ENCODE measurements at places on chromosomes 5 and 9.

DNA sequence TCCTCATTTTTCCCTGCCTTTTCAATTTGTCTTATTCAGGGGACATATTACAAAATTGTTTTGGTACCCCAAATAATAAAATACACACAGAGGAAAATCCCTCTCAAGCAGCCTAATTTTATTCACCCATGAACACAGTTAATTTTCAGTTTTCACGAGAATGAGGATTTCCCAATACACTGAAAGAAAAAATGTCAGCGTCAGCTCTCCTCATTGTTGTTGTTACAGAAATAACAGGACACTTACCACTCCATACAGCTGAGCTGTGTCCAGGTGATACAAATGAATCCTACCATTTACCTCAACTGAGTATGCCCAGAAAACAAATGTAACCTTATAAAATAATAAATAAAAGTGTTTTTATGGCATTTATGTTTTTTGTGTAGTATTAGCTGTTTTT lies 144.6 kb upstream of the PCA3 start:
- no peak for DNase-seq

DNA sequence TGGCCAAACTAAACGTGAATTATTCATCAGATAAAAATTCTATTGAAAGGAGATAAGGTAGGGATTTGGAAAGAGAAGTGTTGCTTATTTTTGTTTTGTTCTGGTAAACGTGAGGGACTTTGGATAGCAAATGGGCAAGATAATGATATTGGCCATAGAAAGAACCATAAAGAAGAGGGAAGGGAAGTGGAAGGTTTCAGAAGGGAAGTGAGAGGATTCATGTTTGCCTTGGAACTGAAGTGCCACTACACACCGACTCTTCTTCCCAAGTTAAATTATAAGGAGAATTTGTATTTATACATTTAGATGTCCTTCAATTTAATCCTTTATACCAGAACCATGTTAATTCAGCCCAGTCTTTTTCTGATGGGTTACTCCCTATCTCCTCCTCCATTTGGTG lies 42.1 kb upstream of the TAF11L2 start:
- DNase-seq, result no peak

DNA sequence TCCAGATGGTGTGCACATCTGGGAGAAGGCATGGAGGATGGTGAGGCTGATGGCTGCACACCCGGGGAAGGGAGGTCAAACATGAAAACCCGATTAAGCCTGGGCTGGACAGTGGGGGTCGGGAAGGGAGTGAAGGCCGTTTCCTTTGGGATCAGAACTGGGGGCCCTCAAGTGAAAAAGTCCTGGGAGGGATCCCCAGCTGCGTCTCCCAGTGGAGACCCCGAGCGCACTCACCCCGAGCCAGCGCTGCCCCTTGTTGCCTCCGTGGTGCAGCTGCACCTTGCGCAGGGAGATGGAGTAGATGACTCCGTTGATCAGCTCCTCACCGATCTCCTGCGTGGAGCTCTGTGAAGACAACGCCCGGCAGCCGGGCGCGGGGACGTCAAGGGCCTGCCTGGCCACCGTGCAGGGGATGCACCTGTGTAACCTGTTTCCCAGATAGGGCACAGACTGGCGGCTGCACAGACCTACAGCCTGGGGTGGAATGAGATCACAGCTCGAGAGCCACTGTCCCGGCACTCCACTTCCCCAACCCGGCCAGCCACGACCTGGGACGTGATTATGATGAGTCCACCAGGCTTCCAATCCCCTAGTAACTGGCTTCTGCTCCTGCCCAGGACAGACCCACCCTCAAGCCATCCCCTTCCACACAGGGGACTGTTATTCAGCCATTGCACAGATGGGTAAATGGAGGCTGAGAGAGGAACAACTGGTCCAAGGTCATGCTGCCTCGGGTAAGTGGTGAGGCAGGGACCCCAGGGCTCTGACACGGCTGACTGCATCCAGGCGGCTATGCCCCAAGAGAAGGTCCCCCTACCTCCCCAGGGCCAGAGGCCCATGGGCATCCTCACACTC lies 9.0 kb downstream of the RALGDS start:
- no peak for DNase-seq

DNA sequence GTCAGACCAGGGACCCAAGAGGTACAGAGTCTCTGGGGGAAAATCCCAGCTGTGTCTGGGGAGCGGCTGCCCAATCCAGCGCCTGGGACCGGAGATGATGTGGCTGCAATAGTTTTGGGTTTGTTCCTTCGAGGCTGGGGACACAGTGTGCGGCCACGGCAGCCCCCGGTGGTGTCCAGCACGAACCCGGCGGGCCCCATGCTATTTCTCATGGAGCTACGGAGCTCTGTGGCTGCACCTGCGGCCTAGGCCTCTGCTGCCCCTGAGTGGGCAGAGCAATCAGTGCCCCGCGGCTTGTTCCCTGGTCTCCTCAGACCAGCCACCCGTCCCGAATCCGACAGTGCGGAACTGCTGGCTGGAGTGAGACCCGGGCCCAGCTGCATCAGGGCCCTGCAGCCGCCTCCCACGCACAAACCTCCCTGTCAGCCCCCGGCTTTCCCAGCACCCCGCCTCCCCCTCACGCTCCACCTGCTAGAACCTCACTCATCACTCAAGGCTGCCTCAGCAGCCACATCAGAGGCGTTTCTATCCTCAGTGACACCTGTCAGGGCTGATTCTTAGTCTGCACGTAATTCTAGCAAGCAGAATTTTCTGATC lies 29.0 kb downstream of the SARDH start:
- DNase-seq, result peak; percentile 29

- no peak for DNase-seq
Observed at GRCh38 chr9:100440071-100440470, 13.1 kb downstream of the MSANTD3 start.

GRCh38 chr5:346229-346935 lies 24.9 kb downstream of the AHRR start:
- DNase-seq, result no peak

DNA sequence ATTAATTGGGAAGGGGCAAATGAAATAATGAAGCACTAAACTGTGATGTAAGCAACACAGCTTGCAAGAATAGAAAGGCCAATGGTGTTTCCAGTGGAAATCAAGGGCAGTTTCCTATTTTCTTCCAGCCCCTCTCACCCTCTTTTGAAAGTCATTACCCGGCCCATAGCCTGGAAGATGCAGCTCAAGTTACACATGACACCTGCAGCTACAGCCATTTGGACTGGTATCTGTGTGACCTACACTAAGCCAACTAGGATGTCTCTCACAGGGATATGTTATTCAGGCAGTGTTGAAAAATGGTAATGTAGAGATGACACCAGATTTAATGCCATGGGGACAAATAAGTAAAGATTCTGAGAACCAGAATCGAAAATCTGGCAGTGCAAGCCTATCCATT lies 439.4 kb upstream of the ZNF462 start:
- DNase-seq, result no peak

DNA sequence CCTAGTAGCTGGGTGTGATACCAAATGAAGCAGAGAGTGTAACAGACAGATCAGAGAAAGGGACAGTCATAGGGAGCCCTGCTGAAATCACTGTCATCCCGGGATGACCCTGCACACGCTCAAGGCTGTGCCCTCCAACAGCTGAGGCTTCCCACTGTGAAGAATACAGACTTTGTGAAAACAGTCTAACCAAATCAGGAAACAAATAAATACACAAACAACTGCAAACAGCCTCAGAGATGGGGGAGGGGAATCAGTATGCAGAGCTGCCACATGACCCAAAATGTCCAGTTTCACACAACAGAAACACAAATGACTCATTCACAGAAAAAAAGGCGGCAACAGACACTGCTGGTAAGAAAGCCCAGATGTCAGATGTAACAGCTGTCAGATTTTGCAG lies 101.9 kb downstream of the ADAMTS2 start:
- DNase-seq, result no peak
